ENCODE measurements at places on chromosomes 6 and 20.

- no peak for DNase-seq
Observed at GRCh38 chr6:137248702-137249101, 29.5 kb upstream of the IFNGR1 start.

GRCh38 chr6:12012558-12013306 is 620 bp downstream of the HIVEP1 start:
- peak; percentile 60 for DNase-seq

- DNase-seq: no peak
Observed at GRCh38 chr6:127118298-127119101, at the start of gene RSPO3. Gene RSPO3, plus strand, starts transcription at chr6:127118671. Its CDS starts 522 bp downstream, at chr6:127119193.

GRCh38 chr20:6140947-6141346 is 18.1 kb upstream of the FERMT1 start:
- DNase-seq: no peak

- no peak for DNase-seq
Observed at GRCh38 chr20:5621305-5621704, 128.9 kb upstream of the SHLD1 start.

GRCh38 chr6:15508931-15509330 is 153.9 kb downstream of the DTNBP1 start:
- no peak for DNase-seq

DNA sequence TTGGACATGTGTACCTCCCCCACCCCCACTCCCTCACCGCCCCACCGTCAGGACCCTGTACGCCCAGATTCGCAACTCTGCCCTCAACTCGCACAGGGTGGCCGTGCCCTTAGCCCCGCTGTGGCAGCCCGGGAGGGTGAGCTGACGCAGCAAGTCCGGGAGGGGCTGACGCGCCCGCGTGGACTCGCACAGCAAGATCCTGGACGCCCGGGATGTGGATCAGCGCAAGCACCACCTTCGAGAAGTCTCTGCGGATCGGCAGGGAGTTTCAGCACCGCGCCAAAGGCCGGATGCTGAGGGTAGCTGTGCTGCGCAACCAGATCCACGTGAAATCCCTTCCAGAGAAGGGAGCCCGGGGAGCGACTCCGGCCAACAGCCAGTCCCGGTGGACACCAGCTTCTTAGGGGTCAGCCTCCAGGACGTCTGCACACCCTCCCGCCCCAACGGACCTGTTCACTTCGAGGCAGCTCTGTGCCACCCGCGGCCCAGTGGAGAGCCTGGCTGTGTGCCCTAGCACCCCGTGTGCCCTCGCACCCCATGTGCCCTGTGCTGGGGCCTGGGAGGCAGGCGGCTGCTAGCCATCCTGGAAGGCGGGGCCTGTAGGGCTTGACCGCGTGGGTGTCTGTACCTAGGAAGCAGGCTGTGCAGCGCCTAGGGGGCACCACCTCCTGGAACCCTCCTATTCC is 6.7 kb upstream of the GJA10 start:
- no peak for DNase-seq

- DNase-seq: no peak
Observed at GRCh38 chr20:39516964-39517363, 554.8 kb downstream of the DHX35 start.

- DNase-seq: no peak
Observed at GRCh38 chr20:61451953-61452352, 199.9 kb downstream of the CDH4 start.

- no peak for DNase-seq
Observed at GRCh38 chr6:129359811-129360681, 349.9 kb downstream of the ARHGAP18 start.

DNA sequence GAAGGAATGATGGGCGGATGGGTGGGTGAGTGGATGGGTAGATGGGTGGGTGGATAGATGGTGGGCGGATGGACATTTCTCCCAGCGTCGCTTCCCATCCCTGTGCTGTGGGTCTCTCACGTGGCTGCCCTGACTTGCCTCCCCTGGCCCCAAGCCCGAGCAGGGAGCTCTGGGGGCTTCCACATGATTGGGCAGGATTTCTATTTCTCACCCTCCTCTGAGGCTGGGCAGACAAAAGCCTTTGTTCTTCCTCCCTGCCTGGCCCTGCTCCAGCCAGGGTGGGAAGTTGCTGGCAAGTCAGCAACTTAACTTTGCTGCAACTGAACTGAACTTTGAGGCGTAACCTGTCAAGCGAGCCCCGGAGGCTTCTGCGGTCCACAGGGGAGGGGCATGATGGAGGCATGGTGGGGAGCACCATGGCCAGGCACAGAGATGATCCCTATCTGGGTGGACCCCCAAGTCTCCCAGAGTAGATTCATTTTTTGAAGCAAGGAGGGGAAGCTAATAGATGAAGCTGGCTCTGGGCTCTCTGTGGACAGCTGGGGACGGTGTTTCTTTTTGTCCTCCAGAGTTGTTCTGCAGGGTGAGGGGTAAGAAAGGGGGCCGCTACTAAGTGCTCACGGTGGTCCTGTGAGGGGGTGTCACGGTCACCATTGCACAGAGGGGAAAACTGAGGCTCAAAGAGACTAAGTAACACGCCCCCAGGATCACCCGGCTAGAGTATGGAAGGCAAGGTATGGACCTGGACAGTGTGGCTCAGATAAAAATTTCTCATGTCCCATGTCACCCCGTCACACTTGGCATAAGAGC is 140.1 kb downstream of the CEBPB start:
- no peak for DNase-seq

DNA sequence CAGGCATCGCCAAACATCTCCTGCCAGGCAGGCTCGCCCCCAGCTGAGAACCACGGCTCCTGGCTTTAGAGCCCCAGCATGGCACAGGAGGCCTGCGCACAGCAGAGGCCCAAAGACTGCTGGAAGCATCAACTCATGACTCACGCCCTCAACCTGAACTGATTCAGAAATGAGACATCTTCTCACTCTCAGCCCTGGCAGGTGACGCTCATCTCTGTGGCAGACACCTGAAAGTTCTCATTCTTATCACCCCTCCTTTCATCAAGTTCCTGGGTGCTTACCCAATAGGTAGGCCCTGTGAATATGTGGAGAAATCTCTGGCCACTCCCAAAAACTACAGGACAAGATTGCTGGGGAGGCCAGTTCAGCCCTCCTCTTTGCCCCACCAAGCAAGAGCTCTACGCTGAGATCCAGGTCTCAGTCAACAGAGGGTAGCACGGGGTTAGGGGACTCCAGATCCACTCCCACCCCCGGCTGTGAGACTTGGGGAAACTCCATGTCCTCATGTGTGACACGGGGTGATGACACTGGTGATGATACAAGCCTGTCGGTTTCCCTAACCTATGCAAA is 11.3 kb downstream of the NFATC2 start:
- peak; percentile 55 for DNase-seq

DNA sequence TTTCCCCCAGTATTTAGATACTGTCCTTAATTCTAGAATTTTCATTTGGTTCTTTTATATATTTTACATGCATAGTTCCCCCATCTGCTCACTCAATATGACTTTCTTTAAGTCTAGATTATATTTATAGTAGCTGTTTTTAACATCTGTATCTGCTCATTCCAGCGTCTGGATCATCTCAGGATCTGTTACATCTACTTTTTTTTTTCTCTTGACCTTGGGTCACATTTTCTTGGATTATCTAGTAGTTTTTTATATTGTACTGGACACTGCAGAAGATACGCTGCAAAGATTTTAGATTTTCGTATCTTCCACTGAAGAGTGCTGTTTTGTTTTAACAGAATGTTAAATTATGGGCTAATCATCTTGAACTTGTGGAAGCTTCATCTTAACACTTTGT is 20.7 kb downstream of the RAB22A start:
- no peak for DNase-seq

- DNase-seq: no peak
Observed at GRCh38 chr6:3247255-3248146, 11.2 kb upstream of the PSMG4 start.

DNA sequence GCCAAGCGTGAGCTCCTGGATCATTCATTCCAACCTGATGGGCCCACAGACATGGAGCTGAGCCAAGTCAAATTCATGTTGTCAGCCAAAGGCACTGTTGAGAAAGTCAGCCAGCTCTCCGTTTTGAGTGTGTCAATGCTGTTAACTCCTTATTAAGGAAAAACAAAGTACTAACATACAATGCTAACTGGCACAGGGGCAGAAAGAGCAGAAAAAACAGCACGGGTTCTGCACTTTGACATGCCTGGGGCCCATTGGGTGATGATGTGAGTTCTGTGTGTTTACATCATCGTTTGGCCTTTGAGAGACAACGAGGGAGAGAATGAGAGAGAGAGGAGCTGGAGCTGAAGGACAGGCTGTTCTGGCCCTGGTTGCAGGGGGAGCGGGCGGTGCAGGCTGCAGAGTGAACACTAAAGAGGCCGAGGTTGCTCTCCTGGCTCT is 85.9 kb downstream of the SMOC2 start:
- no peak for DNase-seq

DNA sequence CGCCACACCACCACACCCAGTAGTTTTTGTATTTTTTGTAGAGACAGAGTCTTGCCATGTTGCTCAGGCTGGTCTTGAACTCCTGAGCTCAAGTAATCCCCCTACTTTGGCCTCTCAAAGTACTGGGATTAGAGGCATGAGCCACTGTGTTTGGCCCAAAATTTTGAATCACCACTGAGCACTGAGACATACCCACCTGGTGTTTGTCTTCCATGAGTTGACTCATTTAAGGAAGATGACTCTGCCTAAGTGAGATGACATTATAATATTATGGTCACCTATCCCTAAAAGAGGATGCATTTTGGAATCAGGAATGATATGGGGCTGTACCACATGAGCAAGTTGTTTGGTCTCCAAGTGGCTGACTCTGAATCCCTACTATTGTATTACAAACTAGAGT is 54.6 kb upstream of the RNF217 start:
- no peak for DNase-seq
